ENCODE measurements at places on chromosomes 3 and 15.

DNA sequence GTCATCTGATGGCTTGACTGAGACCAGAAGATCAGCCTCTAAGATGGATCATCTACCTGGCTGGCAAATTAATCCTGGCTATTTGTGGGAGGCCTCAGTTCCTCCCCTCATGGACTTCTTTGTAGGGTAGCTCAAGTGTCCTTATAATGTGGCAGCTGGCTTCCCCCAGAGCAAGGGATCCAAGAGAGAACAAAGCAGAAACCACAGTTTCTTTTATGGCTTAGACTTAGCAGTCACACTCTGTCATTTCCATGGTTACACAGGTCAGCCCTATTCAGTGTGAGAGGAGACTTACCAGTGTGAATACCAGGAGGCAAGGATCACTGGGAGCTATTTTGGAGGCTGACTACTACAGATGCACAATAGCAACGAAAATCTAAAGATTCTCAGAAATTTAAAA lies 15.3 kb upstream of the ARL14 start:
- DNase-seq, result no peak

DNA sequence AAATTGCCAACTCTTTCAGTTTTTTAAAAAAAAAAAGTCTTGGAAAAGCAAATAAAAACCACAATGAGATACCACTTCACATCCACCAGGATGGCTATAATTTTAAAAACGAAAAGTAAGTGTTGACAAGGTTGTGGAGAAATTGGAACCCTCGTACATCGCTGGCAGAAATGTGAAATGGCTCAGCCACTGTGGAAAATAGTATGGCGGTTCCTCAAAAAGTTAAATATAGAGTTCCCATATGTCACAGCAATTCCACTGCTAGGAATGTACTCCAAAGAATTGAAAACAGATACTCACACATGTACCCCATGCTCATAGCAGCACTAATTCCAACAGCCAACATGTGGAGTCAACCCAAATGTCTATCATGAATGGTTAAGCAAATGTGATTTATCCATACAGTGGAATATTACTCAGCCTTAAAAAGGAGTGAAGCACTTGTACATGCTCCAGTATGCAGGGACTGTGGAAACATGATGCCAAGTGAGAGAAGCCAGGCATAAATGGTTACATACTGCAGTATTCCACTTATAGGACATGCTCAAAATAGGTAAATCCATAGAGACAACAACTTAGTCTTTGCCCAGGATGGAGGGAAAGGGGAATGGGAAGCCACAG lies 73.8 kb upstream of the PCSK6 start:
- no peak for DNase-seq

GRCh38 chr3:71966185-71966584 lies 181.2 kb upstream of the PROK2 start:
- DNase-seq, result no peak

DNA sequence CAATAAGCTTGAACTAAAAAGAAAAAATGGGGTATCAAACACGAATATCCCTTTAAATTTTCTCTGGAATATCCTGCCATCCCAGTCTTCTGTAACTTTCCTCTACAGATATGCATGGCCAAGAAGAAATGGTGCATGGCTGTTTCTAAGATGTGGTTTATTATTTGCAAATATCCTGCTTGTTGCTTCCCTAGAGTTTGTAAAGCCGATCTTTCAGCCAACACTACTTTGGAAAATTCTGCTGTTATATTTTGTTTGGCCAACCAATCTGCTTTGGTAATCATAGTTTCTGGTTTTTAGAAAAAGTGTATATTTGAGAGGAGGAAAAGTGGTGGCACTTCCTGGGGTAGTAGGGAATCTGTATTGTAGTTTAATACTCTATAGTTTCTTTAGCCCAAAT lies 13.9 kb downstream of the PHLDB2 start:
- no peak for DNase-seq

GRCh38 chr15:71118345-71118744 lies 3.1 kb downstream of the THSD4 start:
- no peak for DNase-seq

DNA sequence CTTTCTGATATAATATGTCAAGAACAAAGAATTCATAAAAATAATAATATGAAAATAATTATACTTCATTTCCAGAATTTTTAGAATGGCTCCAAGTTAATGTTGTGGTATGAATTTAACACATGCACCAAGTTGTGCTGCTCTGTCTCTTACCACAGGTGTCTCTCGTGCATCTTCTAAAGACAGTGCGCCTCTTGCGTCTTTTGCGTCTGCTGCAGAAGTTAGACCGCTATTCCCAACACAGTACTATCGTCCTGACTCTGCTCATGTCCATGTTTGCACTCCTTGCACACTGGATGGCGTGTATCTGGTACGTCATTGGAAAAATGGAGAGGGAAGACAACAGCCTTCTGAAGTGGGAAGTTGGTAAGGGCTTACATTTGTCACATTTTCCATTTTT lies 246.6 kb downstream of the KCNH8 start:
- DNase-seq, result no peak

GRCh38 chr3:901953-902778 lies 190.7 kb upstream of the CNTN6 start:
- no peak for DNase-seq

- DNase-seq, result no peak
Measured at GRCh38 chr3:23938688-23939087, 6.4 kb upstream of the NR1D2 start.

- no peak for DNase-seq
Measured at GRCh38 chr3:192409838-192410683, 317.3 kb downstream of the FGF12 start.

DNA sequence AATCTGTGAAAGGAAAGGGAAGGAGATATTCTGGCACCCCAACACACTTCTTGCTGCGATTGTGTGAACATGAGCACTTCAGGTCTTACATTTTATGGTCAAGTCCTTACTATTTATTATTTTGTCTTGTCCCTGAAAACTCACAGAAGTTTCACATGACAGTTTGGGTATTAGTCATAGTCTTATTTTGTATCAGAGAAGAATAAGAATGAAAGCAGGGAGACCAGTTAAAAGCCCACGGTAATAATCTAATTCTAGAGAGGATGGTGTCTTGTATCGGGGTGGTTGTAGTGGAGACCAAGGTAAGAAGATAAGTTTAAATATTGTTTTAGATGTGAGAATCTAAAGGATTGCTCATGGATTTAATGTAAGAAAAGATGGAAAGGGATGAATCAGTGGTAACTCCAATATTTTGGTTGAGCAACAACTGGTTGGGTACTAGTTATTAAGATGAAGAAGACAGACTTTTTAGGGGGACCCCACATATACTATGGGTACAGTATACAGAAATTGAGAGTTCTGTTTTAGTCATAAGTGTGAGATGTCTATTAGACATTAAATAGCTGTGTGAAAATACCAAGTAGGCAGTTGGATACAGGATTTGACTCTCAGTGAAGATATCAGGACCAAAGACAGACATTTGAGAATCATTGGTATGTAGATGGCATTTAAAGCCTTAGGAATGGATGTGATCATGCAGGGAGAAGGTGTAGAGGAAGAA lies 227.6 kb downstream of the MFSD1 start:
- no peak for DNase-seq

DNA sequence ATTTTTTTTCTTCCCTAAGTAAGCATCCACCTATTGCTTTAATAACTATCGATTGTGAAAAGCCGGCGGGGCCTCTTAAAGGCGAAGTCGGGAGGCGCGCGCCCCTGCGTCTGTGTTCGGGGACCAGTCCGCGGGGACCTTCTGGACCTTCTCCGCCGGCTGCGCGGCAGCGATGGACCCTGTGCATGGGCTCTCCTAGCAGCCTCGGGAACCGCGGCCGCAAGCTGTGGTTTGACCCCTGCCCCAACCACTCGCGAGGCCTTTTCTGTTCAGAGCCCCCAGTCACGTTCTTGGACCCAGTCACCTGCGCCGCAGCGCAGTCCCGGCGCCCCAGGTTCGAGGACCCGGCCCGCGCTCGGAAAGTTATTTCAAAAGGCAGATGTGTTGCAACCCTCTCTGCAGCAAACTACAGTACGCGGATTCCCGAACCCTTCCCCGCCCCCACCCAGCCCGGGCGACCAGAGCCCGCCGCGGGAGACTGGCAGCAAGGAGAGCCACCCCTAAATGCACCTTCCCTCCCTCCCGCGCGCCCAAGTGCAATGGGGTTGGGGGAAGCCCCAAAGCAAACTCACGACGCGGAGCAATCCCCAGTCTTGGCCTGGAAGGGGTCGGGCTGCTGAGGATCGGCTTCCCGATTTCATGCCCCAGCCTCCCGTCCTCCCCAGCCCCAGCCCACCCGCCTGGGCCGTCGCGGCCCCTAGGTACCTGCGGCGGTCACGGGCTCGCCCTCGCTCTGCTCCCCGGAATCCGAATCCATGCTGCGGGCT lies 684 bp downstream of the TNFAIP8L3 start:
- no peak for DNase-seq

GRCh38 chr3:159451482-159451881 lies 537.2 kb upstream of the IL12A start:
- no peak for DNase-seq

DNA sequence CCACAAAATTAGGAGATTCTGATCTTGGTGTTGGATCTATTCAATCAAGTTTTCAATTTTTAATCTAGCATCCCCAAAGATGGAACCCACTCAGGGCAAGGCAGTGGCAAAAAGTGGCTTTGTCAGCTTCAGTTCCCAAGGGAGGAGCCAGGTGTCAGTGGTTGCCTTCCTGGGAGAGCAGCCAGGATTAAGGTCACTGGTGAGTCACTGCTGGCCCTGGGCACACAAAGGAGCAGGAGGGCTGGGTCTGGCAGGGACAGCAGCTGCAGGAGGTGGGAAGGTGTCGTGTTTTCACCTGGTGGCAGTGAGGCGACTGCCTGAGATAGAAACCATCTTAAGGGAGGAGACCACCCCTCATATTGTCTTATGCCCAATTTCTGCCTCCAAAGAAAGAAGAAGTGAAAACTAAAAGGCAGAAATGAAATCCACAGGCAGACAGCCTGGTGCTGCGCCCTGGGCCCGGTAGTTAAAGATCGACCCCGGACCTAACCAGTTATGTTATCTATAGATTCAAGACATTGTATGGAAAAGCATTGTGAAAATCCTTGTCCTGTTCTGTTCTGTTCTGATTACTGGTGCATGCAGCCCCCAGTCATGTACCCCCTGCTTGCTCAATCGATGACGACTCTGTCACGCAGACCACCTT lies 5.9 kb upstream of the KLHL25 start:
- no peak for DNase-seq

GRCh38 chr3:5462086-5462485 lies 274.6 kb downstream of the EDEM1 start:
- DNase-seq, result no peak

- DNase-seq, result no peak
Measured at GRCh38 chr15:66422347-66422746, 35.6 kb downstream of the MAP2K1 start.

GRCh38 chr3:155370764-155371503 lies 77.5 kb upstream of the STRIT1 start:
- no peak for DNase-seq

GRCh38 chr3:138059261-138059660 lies 49.3 kb downstream of the CLDN18 start:
- DNase-seq, result no peak

- no peak for DNase-seq
Measured at GRCh38 chr3:180252683-180253082, 215.9 kb upstream of the PEX5L start.

DNA sequence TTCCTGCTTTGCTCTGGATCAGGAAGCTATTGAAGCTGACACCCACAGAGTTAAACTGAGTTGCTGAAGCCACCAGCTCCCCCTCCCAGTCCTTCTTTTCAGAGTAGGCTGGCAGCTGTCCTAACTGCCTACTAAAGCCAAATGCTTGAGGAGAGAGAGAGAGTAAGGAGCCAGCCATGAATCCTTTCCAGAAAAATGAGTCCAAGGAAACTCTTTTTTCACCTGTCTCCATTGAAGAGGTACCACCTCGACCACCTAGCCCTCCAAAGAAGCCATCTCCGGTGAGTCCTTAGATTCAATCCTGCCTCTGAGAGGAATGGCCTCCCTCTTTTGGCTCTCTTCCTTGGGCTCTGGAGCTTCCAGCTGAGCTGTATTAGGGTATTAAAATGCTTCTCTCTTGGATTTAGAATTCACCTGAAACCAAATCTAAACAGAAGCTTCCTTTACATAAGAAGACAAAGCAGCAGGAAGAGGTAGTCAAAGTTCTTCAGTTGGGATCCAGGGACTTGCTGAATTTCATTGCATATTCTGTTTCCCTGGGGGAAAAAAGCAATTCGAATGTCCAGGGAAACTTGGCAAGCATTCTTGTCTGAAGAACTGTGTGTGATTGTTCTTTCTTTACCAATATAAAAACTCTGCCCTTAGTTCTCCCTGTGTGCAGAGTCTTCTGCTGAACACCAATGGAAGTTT lies at the start of gene SLC15A2:
Gene SLC15A2, plus strand, starts transcription at position 101 of the 690 bp plus-strand sequence. Its CDS starts 76 bp downstream, at position 177.
- no peak for DNase-seq

GRCh38 chr3:138629526-138629925 lies 21.0 kb downstream of the FAIM start:
- no peak for DNase-seq

DNA sequence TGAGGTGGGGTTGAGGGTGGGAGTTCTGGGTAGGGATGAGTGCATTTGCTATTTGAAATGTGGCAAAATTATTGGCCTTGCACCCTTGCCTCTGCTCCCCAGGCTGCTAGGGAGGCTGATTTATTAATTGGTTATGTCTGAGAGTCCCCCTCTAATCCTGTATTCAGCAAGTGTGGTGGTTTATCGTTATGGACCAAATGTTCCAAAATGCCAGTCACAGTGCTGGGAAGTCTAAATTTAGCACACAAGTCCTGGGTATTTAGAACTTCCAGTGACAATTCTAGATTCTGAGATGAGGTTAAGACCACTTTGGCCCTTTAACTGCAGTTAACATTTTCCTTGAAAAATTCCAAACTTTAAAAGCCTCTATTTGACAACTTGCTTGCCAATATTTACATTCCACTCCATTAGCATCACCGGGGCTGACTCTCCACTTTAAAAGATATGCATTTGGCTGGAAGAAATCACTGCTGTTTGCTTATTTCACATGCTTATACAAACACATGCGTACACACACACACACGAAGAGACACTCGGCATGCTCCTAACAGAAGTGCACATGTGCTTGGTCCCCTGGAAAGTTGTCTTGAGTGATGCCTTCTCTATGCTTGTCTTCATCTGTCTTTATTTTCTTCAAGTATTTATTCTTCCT lies 247.7 kb downstream of the IL20RB start:
- no peak for DNase-seq

DNA sequence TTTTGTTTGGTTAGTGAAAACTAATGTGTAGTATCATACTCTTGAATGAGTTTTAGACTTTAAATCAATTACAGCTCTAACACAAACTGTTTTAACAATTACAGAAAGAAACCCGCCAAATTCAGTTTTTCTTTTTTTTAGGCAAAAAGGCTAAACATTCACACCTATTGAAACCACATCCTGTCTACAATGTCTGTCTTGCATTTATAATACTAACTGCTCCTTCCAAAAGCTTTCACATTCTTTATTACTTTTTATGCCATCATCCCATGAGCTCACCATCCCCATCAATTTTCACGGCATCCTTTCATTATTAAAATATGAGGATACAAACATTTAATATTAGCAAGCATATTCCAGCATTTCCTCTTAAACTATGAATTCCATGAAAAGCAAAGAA lies 593.3 kb downstream of the FOXP1 start:
- no peak for DNase-seq

- no peak for DNase-seq
Measured at GRCh38 chr3:182797876-182798275, 4.6 kb downstream of the ATP11B start.

GRCh38 chr15:34942363-34942762 lies 27.2 kb downstream of the AQR start:
- DNase-seq, result no peak

GRCh38 chr15:93245661-93246042 lies 156.6 kb upstream of the RGMA start:
- no peak for DNase-seq
